AG20443 (cell line): ENCODE measurements at places on chromosomes 5 and 9.

- no peak for DNase-seq
Observed at GRCh38 chr9:69134412-69134811, 39.7 kb upstream of the TJP2 start.

DNA sequence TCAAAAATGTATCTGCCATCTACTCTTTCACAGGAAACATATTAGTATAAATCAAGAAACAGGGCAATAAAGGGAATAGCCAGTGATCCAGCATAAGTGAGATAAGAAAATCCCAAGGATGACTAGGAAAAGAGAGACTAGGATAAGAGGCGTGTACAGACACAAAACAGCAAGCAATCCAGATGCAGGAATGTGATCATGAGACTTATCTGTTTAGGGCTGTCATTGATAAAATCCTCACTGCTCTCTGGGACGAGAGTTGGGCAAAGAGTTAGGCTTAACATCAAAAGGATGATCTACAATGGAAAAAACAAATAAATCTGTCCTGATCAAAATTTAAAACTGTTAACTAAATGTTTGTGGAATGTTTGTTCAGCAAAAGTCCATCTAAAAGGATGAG lies 1156.8 kb upstream of the C9orf72 start:
- DNase-seq: no peak

- DNase-seq: no peak
Observed at GRCh38 chr5:14854799-14855198, 16.8 kb downstream of the ANKH start.

DNA sequence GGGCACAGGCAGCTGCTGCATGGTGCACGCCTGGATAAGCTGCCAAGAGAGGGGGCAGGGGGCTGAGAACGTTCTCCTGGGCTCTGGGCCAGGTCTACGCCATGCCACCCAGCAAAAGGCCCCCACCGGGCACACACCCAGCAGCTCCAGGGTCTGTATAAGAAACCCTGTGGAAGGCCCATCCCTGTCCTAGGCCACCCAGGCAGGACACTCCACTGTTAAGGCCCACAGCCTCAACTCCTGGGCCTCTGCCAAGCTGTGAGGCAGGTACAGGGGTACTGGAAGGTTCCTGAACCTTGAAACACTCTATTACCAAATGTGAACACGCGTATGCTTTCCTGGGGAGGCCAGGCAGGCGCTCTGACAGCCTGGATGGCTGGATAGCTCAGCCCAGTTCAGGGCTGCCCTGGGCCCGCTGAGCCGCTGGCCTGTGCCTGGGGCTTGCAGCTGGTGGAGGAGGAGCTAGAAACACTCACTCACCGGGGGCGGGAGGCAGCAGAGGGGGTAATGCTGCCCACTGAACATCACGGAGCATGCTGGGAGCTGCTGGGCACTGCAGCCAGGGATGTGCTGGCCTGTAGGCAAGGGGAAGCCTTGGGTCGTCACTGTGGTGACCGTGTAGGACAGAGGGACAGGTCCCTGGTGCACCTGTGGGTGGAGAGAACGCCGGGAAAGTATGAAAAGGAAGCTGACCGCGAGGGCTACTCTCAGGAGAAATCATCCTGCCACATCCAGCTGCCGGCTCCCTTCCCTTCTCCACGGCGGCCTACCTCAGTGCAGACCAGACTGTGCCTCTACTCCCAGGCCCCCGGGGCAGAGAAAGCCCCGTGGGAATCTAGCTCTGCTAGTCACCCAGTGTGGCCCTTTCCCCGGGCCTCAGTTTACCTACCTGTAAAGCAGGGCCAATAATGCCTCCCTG lies 6.0 kb downstream of the RNF44 start:
- DNase-seq: no peak

- DNase-seq: no peak
Observed at GRCh38 chr5:54187694-54188093, 122.7 kb downstream of the ARL15 start.

DNA sequence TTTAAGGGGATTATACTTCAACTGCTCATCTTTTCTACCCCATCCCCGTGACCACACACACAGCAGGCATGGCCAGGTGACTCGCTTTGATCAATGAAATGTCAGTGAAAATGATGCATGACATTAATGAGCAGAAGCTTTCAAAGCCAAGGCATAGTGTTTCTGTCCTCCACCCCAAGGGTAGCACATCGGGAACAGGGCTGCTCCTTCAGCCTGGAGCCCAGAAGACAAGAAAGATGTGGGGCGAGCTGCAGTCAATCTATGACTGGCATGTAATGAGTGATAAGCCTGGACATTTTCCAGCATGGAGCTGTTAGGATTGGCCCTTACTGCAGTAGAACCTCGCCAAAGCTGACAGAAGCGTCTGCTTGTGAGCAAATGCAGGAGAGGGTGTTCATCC lies 122.6 kb upstream of the IRX2 start:
- DNase-seq: no peak

- DNase-seq: peak; percentile 96
Observed at GRCh38 chr5:178279723-178280438, 47.3 kb upstream of the PHYKPL start.

- peak; percentile 13 for DNase-seq
Observed at GRCh38 chr5:167582283-167582682, 709.2 kb upstream of the WWC1 start.

DNA sequence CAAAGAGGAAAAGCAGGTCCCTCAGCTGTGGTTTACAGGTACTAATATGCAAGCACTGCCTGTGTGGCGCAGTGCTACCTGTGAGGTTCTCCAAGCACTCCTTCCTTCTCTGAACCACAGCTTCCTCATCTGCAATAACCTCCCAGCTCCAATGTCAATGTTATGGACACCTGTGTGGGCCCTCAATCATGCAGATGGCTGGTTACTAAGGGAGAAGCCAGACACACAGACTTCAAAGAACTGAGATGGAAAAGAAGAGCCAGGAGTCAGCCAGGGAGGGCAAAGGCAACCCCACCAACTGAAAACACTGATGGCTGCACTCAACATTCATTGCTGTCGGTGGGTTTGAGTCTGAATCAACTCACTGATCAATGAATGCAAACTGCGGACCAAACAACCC lies 77.7 kb downstream of the NR6A1 start:
- no peak for DNase-seq

DNA sequence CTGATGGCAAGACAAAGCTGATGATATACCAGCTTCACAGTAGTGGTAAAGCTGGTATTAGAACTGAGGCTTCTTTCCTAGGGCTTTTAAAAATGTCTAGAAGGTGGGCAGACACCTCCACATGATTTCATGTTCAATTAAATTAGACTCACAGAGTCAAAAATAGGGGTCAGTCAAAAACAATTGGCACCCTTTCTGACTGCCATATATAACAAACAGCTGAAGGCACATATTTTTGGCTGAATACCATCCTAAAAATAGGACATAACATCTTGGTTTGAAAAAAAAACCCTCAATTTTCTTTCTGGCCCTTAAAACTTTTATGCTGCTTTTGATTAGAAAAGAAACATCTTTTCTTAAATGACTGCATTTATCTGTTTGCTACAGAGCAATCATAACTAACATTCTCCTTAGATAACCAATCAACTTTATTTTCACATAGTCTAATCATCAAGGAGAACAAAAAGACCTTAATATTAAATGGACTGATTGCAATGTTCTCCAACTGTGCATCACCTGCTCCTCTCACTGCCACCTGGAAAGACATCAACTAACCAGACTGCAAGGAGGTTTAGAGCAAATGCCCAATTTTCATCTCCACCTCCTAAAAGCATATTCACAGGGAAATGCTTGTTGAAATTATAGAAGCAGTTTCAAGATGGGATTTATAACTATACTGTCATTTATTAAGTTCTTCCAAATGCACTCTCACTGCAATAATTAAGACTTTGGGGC lies 3.2 kb downstream of the SGTB start:
- no peak for DNase-seq
